ENCODE measurements at places on chromosomes 11 and 22.

DNA sequence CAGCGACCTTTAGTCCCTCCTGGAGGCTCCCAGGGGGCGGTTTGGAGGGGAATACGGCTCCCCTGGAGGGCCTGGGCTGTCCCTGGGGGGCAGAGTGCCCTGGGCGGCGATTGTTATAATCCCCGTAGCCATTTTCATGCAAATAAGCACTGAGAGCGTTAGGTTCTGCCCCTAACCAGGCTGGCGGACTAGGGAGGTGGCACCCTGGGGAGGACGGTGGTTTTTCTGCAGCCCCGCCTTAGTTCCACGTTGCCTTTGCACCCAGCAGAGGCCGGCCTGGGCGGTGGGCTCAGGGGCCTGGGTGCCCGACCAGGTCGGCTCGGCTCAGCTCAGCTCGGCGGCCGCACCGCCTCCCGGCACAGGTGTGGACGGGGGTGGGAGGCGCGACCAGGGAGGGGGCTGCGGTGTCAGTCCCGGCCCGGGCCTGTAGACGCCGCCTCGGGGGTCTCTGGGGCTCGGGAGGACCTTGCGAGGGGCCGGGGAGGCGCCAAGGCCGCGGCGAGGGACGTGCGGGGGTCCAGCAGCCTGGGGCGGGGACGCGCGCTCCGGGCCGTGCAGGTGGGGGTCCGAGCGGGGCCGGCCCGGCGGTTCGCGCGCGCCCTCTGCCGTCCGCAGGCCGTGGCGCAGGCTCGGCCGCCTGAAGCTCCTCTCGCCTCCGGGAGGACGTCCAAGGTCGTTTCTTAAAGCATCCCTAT, 2.3 kb upstream of the DUSP8 start:
- no peak for DNase-seq

DNA sequence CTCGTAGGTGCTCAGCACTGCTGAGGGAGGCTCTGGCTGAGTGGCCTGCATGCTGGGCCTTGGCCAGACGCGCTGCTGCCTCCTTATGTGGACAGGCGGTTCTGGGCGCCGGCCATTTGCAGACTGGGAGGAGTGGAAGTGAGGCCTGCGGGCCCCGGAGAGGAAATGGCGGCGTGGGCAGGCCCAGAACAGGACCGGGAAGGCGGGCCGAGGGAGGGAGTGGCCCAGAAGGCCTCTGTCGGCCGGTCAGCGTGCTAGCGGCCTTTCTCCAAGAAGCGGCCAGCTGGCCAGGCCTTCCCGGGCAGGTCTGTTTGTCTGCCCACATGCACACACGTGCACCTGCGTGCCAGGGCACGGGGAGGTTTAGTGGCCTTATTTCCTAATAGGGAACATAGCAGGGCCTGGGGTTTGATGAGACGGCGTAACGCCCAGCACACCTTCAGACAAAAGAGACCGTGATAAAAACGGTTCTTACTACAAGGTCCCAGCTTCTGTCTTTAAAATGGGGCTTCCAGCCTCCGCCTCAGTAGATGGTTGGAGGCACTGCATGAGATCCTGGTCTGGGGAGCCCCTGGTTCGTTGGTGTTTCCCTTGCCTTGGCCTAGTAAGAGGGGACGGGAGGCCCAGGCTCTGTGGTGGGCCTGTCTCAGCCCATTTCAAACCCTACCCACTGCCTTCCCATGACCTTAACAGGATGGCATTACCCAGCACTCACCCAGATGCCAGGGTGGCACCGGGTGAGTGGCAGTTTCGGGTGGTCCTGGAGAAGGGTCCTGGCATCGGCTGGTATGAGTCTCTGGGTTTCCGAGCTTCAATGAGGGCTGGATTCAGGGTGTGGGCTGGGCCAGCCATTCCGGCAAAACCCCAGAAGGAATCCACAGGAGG, 65.1 kb upstream of the PPARA start:
- no peak for DNase-seq

DNA sequence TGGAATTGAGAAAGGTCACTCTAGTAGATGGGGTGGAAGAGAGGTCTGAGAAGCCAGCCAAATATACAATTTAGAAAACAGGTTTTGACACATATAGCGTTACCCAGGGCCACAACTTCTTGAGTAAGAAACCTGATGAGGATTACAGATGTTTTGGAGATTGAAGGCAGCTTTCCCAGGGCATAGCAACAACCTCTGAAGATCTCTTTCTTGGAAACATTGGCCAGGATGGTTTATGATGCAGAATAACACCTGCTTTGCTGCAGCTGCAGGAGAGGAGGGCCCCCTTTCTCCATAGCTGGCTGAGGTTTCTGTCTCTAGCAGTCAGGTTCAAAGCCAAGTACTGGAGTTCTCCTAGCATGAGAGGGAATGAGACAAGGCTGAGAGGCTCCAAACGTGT, 75.1 kb upstream of the NUP50 start:
- DNase-seq: no peak

- DNase-seq: peak; percentile 13
These were observed 655.9 kb upstream of the TENM4 start for GRCh38 chr11:80096736-80097135.

GRCh38 chr11:120335556-120335907, 681 bp upstream of the ARHGEF12 start:
- no peak for DNase-seq

GRCh38 chr11:20351136-20351535, 12.4 kb upstream of the HTATIP2 start:
- no peak for DNase-seq

DNA sequence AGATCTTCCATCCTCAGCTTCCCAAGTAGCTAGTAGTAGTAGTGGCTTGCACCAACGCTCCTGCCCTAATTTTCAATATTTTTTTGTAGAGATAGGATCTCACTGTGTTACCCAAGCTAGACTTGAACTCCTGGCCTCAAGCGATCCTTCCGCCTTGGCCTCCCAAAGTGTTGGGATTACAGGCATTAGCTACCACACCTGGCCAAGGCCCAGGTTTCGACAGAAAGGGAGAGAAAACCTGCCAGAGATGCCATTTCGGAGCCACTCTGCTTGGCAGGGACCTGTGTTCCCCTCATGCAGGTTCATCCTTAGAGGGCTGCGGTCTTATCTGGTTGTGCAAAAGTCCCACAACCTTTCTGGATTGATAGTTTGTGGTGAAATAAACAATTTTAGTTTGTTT, 41.4 kb downstream of the FAM83F start:
- no peak for DNase-seq

DNA sequence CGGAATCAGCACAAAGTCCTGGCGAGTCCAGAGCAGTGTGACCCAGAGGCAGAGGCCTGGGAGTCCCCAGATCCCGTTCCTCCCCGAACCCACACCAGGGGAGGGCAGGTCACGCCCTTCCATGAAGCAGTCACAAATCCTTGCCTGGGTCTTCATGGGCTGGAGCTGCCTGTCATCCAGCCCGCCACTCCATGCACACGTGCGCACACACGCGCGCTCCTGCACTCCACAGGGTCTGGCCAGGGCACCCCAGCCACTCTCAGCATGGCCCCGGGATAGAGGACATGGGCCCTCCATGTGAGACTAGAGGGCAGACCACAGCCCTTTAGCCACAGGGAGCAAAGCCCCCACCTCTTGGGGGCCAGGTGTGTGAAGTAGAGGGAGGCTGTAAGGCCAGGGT, 5.7 kb upstream of the TNFRSF13C start:
- no peak for DNase-seq

DNA sequence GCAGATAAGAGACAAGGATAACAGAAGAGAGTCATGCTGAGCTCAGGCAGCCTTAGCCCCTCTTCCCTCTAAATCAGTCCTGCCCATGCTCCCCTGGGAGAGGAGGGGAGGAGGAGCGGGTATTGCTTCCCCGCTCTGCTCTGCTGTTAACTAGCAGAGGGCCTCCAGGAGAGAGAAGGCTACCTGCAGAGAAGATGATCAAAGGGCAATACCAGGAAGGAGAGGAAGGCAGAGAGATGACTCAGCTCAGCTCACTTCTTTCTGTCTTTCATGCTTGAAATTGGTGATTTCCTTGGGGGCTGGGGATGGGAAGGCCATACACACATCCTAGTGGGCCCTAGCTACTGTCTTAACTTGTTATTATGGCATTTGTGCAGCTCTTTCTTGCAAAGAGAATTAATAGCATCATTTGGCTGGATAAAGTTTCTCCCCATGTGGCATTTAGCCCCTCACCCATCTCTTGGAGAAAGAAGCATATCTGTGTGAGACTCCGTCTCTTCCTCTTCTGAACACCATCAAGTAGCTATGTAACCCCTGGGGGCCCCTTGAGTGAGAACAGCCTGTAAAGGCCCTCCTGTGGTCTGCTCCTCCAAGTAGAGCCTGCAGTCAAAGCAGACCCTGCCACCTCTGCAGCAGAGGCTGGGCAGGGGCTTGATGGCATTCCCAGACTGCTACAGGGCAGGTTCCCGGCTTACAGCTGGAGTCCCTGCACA, 33.4 kb upstream of the AMOTL1 start:
- DNase-seq: no peak

DNA sequence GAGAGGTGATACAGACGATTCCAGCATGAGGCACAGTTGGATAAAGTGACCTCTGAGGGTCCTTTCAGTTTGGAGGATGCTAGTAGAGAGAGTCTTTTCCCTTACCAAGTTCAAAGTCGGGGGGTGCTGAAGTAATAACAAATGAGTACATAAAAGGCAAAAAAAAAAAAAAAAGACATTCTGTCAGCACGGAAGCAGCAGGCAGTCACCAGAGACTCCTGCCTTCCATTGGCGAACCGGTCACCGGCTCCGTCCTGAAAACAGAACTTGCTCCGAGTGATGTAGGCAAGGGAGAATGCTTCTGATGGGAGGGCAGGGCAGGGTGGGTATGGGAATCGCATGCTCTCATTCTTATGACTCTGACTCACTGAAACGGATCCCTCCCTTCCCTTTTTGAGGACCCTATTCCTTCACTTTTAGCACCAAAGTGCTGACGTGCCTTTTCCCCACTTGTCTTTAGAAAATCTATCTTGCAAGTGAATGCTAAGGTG, 65.9 kb downstream of the PRR5L start:
- peak; percentile 64 for DNase-seq

- DNase-seq: no peak
These were observed 20.5 kb upstream of the ETS1 start for GRCh38 chr11:128607819-128608218.

Data from smooth muscle cell of the brain vasculature (primary cell).